ENCODE measurements at places on chromosomes 12 and 14. TPM values are rescaled to one million over a fixed set of nuclear protein-coding genes. Genes with fewer than 3 reads are reported as not detected.

GRCh38 chr14:97159124-97159523, 361.9 kb downstream of the VRK1 start:
- no peak overlapping the region for H3K4me3 ChIP-seq
- no peak for DNase-seq
- no peak overlapping the region for H3K27ac ChIP-seq
- H3K27me3 ChIP-seq = peaks cover 6% of the 10 kb centered on the region
- no peaks in the 10 kb centered on the region for H3K4me1 ChIP-seq
- H3K36me3 ChIP-seq = peaks cover 3% of the 10 kb centered on the region

TSPAN31 gene
- total RNA-seq = 6.4 TPM

DNA sequence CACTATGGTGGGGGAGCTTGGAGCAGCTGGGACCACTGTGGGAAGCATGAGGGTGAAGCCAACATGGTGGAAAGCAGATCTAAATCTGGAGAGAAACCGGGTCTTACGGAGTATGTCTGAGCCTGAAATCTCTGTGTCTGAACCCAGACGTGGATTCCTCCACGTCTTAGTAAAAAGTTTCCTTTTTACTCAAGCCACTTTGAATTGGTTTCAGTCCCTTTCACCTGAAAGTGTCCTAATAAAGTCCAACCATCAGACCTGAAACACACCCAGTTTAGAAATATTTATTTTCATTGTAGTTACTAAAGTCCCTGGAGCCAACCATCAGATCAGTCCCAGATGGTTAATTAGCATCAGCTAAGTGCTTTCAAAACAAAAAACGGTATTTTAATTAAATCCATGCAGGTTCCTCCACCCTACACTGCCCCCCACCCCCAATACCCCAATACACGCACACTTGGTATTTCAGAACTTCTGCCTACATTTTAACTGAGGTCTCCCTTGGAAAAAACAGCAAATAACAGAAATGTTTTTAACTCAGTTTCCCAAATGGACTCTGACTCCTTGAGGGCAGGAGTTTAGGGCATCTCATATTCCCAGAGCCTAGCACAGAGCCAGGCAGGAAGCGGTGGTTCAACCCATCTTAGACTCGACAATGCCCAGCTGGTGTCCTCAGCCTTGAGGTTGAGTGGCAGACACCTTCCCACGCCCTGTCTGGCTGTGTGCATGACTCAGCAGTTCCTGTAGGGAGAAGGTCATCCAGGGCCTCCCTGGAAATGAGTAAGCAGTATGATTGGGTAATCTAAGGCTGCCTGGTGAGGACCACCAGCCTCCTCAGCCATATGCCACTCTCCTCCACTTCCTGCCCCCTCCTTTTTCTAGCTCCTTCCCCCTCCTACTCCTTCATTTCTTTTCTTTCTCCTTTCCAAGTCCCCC, 175.8 kb downstream of the TTC8 start:
- H3K27me3 ChIP-seq = peaks cover 5% of the 10 kb centered on the region
- no peak overlapping the region for H3K4me3 ChIP-seq
- no peaks in the 10 kb centered on the region for H3K36me3 ChIP-seq
- no peak overlapping the region for H3K27ac ChIP-seq
- H3K4me1 ChIP-seq = no peaks in the 10 kb centered on the region

- DNase-seq = no peak
- peaks cover under 1% of the 10 kb centered on the region for H3K27me3 ChIP-seq
- H3K4me1 ChIP-seq = no peaks in the 10 kb centered on the region
Observed at GRCh38 chr12:99068993-99069747, 424.1 kb downstream of the APAF1 start.

DACT1 gene
- 5.2 TPM for total RNA-seq

DNA sequence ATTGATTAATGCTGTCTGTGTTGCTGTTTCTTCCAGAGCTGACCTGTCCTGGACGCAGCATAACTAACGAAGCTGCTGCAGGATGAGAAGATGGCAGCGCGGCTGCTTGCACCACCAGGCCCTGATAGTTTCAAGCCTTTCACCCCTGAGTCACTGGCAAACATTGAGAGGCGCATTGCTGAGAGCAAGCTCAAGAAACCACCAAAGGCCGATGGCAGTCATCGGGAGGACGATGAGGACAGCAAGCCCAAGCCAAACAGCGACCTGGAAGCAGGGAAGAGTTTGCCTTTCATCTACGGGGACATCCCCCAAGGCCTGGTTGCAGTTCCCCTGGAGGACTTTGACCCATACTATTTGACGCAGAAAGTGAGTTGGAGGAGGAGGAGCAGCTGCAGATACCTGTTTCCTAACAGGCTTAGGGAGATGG, 71.7 kb downstream of the SCN8A start:
- no peak for DNase-seq
- no peak overlapping the region for H3K27ac ChIP-seq
- no peaks in the 10 kb centered on the region for H3K36me3 ChIP-seq
